Skeletal muscle cell (primary cell): ENCODE measurements at places on chromosomes 1 and 21.

GRCh38 chr1:172147541-172147940 is 272.9 kb upstream of the C1orf105 start:
- no peak for DNase-seq

DNA sequence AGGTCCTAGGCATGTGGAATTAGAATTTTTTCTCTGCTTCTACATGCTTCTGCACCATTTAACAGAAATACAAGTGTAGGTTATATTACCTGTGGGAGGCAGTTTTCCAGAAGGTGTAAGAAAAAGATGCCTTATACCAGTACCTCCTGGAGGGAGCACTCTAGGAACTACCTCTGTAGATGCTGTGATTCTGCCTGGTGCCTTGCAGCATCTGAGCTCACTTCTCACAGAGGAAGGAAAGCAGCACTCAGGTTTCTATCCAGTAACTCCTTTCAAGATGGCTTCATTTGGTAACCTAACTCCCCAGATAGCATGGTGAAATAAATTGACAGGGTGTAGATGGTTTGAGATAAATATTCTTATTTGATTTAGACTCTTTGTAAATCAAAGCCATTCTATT is 50.3 kb downstream of the GIPC2 start:
- DNase-seq = no peak

DNA sequence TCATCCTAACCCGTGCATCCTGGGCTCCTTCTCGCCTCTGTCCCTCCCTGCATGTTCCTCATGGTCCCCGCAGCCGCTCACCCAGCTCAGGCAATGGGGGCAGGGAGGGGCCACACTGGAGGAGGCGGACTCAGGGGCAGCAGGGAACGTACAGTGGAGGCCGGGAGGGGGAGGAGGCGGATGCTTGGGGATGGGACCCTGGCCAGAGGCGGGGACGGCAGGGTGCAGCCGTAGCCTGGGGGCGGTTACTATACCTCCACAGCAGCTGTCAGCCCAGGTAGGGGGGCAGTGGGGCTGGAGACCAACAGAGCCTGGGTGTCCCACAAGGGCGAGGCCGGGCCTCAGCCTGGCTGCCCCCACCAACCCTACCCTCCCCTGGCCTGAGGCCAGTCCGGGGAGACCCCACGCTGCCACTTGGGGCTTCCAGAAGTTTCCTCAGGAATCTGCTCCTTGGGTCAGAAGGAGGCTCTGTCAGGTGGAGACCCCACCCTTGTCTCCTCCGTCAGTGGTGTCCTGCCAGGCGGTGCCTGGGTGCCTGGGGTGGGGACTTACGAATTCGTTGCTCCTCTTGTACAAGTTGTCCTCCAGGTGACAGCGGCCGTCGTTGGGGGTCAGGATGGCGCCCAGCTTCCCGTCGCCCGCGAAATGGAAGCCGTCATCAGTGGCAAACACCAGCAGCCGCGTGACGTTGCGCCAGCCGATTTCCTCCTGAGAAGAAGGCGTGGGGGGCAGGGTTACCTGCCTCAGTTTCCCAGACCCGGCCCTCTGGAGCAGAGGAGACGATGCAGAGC is 20.7 kb downstream of the ITGB2 start:
- DNase-seq = no peak

DNA sequence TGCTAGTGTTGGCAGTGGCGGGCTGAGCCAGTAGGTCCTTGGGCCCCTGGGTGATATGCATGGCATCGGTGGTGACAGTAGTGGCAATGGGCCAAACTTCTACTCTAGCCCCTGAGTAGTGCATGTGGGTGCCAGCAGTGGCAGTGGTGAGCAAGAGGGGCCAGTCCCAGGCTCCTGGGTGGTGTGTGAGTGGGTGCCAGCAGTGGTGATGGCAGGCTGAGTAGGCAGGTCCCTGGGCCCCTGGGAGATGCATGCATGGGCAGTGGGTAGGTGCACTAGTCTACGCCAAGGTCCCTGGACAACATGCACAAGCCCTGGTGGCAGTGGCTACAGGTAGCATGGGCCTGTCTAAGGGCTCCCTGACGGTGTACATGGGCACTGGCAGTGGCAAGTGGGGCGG is 24.6 kb upstream of the TTC22 start:
- DNase-seq = no peak

GRCh38 chr1:57137980-57138379 is 172.2 kb upstream of the C8B start:
- DNase-seq = no peak

DNA sequence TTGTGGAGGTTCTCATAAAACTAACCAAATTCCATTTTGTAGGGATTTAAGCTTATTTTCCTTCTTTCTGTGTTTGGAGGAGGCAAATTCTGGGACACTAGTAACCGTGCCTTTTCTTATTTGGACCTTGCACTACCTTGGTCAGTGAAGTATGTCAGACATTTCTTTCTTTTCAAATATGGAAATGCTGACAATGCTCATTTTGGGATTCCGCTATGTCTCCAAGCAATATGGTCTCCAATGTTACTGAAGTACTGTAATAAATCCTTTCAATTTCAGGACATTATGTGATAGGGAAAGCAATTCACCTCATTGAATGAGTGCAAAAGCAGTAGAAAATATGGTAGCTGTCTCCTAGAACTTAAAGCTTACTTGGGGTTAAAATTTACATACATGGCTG is 372.3 kb downstream of the HLX start:
- no peak for DNase-seq

- no peak for DNase-seq
Observed at GRCh38 chr1:241810769-241811405, 37.1 kb upstream of the EXO1 start.

DNA sequence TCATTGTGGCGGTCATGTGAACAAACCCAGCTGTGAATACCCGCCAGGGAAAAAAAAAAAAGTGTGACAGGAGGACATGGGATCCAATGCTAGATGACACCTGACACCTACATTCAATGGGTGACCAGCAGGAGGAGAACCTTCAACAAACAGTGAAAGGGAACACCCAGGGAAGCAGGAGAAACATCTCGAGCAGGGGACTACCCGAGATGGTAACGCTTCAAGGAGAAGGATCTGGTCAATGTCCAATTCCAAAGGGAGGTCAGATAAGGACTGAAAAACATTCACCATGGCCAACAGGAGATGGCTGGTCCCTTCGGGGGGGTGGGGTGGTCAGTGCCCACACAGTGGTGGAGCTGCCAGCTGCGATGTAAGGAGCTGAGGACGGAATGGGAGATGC is 46.3 kb downstream of the PTPN14 start:
- no peak for DNase-seq

DNA sequence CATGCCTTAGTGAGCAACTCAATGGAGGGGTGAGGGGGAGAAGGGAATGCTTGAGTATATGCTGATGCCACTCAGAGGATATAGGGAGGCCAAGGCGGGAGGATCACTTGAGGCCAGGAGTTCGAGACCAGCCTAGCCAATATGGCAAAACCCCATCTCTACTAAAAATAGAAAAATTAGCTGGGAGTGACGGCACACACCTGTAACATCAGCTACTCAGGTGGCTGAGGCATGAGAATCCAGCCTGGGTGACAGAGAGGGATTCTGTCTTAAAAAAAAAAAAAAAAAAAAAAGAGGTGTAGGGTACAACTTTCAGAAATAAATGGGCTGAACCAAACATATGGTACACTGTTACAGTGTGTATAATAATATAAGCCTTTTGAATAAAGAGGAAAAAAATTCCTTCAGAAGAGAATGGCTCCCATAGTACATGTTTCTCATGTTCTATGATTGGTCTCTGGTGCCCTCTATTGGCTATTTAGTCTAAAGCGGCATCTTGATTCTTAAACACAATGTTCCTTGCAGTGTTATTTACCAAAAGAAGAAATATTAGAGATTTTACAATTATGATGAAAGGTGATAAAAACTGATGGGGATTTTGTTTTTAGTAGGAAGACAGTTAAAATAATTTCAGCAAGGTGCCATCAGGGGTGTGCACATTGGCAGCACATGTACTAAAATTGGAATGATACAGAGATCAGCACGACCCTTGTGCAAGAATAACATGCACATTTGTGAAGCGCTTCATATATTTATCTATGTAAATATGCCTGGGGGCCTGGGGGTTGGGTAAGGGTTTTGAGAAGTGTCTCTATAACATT is 109.8 kb downstream of the PATJ start:
- no peak for DNase-seq

- no peak for DNase-seq
Observed at GRCh38 chr1:235549351-235550139, 45.3 kb upstream of the B3GALNT2 start.

GRCh38 chr1:111943846-111944749 is 45.4 kb downstream of the KCND3 start:
- no peak for DNase-seq

DNA sequence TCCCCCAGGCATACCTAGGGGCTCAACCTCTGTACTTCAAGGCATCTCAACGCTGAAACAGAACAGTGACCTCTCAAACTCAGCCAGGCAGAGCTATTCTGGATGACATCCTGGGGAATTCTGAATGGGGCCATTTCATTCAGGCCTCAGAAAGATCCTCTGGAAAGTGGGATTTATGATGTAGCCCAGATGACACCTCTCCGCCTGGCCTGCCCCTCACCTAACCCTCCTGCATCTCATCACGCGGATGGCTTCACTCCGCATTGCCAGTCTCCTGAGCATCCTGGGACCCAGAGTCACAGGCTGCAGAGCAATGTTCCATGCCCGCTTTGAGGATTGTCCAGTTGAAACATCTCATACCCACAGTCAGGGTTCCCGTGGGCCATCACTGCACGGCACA is 1.2 kb downstream of the SPATA46 start:
- no peak for DNase-seq

DNA sequence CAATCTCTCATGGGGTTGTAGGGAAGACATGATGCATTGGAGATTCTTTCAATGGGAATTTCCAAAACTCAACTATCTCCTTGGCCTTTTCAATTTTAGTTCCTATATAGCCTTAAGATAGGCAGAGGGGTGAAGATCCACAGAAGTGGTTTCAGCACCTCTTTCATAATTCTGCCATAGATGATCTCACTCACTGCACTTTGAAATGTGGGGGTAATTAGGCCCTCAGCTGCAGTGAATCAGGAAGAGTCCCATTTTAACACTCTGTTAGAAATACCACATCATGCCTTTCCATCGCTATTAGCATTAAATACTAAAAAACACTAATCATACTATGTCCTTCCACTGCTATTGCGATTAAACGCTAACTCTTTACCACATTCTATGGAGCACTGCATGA is 25.1 kb upstream of the EEIG2 start:
- no peak for DNase-seq

DNA sequence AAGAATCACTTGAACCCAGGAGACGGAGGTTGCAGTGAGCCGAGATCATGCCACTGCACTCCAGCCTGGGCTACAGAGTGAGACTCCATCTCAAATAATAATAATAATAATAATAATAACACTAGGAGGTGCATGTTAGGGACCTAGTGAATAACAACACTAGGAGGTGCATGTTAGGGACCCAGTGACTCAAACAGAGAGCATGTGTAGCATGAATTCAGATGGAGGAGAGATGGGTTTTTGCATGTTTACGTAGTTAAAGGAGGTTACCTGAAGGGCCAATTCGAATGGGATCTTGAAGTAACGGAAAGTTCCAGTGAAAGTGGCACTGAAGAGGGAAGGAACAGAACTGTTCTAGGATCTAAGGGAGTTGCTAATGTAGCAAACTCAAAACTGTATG is 7.1 kb upstream of the KCNK1 start:
- DNase-seq = no peak
